Activated CD8-positive, alpha-beta T cell treated with anti-CD3 and anti-CD28 coated beads for 36 hours (primary cell): ENCODE measurements at places on chromosomes 6 and 20.

DNA sequence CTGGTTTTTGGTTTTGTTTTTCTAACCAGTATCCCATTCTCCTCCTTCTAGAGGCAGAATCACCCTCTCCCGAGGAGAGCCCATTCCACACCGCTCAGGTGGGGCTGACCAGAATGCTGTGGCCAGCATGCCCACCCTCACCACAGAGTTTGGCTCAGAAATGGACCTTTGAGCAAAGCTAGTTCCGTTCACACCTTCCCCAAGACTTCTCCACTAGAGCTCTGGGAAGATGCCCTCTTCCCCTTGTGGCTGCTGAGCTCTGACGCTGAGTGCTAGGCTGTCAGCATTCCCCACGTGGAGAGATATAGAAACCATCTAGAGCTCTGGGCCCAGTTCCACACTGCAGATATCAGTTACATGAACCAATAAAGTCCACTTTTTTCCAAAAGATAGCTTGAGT lies 7.9 kb downstream of the GPLD1 start:
- H3K27me3 ChIP-seq = no peaks in the 10 kb centered on the region
- H3K27ac ChIP-seq = no peak overlapping the region
- no peak overlapping the region for H3K4me3 ChIP-seq
- no peaks in the 10 kb centered on the region for H3K36me3 ChIP-seq
- DNase-seq = no peak
- no peaks in the 10 kb centered on the region for H3K4me1 ChIP-seq

DNA sequence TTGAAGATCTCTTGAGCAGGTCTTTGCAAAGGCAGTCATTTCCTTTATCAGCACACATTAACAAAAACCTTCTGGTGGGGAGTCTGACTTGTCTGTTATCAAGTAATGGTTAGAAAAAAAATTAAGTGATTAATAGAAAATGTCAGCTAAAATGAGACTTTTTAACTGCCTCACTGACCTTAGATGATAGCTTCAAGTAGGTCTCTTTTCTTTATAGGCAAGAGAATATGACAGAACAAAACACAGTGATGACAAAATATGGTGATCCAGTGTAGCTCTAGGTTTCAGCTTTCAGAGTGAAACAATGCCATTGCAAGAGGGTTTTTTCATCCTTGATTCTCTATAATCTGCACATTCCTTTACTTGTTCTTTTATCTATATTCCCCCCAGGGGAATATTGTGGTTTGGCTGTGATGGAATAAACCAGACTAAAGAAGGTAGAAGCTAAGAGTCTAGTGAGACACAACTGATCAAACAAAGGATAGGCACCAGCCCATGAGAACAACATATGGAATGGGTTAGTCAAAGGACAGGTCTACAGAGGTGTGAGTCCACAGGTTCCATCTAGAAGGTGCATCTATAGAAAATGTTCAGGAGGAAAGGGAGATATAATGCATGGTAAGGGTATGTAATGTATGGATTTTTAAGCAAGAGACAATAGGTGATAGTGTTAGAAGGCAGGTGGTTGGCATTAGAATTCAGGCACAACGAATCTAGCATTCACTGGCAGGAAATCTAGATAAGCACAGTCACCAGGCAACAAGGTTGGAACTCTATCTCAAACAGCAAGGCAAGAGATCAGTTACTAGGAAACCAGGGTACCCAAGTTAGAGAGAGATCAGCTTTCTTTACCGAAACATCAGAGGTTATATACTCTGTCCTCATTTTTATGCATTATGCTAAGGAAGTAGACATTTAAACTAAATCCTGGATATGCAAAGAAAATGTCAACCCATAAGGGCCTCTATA lies 228.9 kb upstream of the SMLR1 start:
- no peak overlapping the region for H3K27ac ChIP-seq
- no peak for DNase-seq
- H3K4me1 ChIP-seq = peaks cover 14% of the 10 kb centered on the region
- H3K36me3 ChIP-seq = no peaks in the 10 kb centered on the region

DNA sequence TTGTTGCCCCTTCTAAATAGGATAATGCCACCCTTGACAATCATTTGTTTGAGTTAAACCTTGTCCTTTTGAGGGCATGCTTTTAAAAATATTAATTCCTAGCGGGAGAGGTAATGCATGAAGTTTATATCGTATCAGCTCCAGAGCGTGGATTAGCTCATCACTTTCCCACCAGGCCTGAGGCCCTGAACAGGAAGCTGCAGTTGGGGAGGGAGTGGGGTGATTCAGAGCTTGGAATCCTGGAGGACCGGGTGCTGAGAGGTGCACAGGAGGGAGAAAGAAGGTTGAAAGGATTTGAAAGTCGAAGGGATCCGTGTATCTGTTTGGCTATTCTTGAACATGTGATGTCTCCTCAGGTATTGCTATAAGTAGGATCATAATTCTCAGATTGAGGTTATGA lies 25.0 kb downstream of the ZDHHC14 start:
- no peaks in the 10 kb centered on the region for H3K27me3 ChIP-seq
- H3K27ac ChIP-seq = no peak overlapping the region
- DNase-seq = no peak
- no peak overlapping the region for H3K4me3 ChIP-seq
- no peaks in the 10 kb centered on the region for H3K4me1 ChIP-seq

DNA sequence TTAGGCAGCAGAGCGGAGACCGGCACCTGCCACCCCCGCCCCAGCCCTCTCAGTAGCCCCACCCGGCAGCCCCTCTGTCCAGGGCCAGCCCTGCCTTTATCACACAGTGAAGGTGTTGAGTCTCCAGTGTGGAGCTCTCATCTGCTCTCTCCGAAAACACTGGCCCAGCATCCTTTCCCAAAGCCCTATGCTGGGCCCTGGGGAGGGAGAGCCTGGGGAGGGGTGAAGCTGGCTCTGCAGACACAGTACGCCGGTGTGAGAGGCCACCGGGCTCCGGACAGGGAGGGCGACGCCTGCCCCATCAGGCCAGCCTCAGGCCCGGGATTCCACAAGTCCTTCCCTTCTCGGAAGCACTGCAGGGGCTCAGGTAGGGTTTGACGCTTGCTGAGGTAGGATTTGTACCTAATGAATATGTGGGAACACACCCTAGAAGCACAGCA lies 186.9 kb downstream of the ERMARD start:
- no peak overlapping the region for H3K4me3 ChIP-seq
- no peak for DNase-seq
- H3K36me3 ChIP-seq = no peaks in the 10 kb centered on the region
- H3K4me1 ChIP-seq = no peaks in the 10 kb centered on the region
- H3K27ac ChIP-seq = no peak overlapping the region

- H3K27me3 ChIP-seq = peaks cover 2% of the 10 kb centered on the region
- H3K4me3 ChIP-seq = no peak overlapping the region
- no peak overlapping the region for H3K27ac ChIP-seq
- no peaks in the 10 kb centered on the region for H3K36me3 ChIP-seq
- H3K4me1 ChIP-seq = no peaks in the 10 kb centered on the region
Observed at GRCh38 chr6:84691978-84692623, 72.3 kb downstream of the TBX18 start.

DNA sequence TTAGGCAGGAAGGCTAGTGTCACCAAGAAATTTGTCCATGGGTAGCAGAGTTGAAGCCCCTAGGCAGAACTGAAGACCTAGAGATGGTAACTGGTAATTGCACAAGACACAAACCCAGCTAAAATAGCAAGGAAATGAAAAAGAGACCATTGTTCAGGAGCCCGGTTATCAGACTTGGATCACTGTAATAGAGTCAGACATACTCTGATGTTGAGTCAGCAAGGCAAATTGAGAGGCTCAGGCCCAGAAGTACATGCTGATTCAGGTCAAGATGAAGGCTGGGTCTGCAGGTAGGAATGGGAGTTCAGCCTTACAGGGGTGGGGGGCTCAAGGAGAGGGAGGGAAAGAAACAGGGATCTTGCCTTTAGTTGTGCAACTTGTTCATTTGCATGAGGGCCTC lies 6.5 kb upstream of the TMEM242 start:
- peaks cover 17% of the 10 kb centered on the region for H3K4me1 ChIP-seq
- peaks cover 37% of the 10 kb centered on the region for H3K27me3 ChIP-seq
- no peaks in the 10 kb centered on the region for H3K36me3 ChIP-seq

DNA sequence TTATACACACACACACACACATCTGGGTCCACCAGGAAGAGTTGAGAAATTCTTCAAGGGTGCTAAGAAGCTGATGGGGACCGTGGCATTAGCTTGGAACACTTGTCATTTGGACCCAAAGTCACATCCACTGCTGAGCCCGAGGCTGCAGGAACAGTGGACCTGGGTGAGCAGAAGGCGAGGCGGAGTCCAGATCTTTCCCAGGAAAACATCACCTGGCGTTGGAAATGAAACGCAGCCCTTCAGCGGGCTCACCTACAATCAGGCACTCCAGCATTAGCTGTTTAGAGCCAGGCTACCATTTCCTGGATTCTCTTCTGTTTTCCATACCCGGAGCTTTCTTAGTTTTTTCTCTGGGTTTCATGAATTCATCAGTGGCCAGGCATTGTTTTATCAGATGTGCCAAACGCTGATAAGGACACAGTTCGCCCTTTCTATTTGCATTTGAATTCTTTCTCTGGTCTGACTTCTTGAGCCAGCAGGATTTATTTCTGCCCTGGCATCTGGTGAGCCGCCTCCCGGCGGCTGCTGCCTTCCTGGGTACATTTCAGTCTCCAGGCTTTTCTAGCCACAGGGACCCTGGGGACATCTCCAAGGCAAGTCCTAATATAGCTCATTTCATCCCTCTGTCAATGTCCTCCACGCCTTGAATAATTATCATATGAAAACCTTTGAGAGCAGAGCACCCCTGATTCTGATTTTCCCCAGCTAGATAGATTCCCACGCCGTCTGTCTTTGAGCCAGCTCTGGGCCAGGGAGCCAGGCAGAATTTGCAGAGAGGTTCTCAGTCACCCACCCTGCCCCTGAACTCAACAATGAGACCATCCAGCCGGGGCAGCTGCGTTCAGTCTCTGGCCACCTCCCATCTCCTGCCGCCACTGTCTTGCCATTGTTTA lies 170.9 kb downstream of the TTLL2 start:
- H3K4me3 ChIP-seq = no peak overlapping the region
- no peaks in the 10 kb centered on the region for H3K36me3 ChIP-seq

- no peaks in the 10 kb centered on the region for H3K4me1 ChIP-seq
- DNase-seq = no peak
- H3K27me3 ChIP-seq = no peaks in the 10 kb centered on the region
- no peaks in the 10 kb centered on the region for H3K36me3 ChIP-seq
- no peak overlapping the region for H3K4me3 ChIP-seq
Observed at GRCh38 chr6:95109212-95109611, 468.1 kb upstream of the MANEA start.

DNA sequence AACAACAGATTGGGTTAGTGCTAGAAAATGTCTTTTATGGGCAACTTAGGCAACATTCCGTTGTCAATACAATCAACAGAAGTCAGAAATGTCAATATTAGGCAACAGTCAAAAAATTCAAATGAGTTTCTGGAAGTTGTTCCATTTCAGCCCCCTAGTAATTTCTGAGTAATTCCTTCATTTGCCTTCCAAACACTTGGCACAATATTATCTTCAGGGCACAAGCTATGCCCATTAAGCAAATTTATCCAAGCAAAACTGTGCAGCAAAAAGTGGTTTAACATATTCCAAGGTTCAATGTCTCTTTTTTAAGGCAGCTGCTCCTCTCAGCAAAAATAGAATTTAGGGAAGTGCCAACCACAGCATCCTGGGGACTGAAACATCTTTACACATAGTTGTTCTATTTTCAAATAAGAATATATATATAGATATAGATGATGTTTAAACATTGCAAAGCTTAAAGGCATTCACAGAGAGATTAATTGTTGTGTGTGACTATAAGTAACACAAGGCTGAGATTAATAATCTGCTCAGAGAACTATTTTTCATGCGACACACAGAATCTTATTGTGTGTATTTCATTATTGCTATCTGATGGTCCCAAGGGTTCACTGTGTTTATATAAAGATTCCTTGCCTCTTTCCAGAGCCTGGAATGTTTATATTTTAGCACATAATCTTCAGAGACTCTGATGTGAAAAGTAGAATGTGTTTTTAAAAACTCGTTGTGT lies 75.2 kb upstream of the ADTRP start:
- H3K4me1 ChIP-seq = no peaks in the 10 kb centered on the region
- no peak for DNase-seq
- no peaks in the 10 kb centered on the region for H3K27me3 ChIP-seq
- no peaks in the 10 kb centered on the region for H3K36me3 ChIP-seq

DNA sequence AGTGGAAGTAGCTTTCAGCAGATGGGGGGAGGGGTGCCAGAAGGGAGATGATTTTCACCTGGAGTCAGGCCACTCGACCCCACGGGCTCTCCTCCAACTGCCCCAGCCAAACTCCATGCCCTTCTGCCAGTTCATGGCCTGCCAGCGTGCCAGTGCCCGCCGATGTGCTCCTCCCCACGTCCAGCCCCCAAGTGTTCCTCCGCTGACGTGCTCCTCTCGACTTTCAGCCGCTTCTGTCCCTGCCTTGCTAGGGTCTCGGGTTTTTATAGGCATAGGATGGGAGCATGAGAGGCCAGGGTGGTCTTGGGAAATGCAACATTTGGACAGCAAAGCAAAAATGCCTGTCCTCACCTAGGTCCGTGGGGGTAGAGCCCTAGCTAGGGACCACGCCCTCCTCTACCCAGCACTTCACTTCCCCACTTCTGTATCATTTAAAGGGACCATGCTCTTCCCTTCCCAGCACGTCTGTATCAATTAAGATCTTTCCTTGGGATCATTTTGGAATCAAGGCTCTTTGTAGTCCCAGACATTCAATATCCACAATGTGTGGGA lies 54.4 kb downstream of the PRND start:
- no peak overlapping the region for H3K4me3 ChIP-seq
- H3K27me3 ChIP-seq = no peaks in the 10 kb centered on the region
- no peak overlapping the region for H3K27ac ChIP-seq
- H3K4me1 ChIP-seq = peaks cover 3% of the 10 kb centered on the region
- H3K36me3 ChIP-seq = peaks cover 8% of the 10 kb centered on the region

DNA sequence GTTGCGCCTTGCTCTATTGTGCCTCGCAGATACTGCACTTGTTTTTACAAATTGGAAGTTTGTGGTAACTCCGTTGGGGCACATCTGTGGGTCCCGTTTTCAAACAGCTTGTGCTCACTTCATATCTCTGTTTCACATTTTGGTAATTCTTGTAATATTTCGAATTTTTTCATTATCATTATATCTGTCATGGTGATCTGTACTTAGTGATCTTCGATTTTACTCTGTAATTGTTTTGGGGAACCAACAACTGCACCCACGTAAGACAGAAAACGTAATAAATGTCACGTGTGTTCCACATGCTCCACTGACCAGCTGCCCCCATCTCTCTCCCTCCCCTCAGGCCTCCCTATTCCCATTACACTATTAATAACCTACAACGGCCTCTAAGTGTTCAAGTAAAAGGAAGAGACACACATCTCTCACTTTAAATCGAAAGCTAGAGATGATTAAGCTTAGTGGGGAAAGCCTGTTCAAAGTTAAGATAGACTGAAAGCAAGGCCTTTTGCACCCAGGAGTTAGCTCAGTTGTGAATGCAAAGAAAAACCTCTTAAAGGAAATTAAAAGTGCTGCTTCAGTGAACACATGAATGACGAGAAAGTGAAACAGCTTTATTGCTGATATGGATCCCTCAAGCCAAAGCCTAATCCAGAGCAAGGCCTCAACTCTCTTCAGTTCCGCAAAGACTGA lies 26.9 kb downstream of the TTLL2 start:
- H3K4me1 ChIP-seq = peaks cover 19% of the 10 kb centered on the region
- peaks cover 2% of the 10 kb centered on the region for H3K36me3 ChIP-seq
- H3K27ac ChIP-seq = peak overlapping the region; percentile 84
